ENCODE measurements at places on chromosomes 6 and 20.

DNA sequence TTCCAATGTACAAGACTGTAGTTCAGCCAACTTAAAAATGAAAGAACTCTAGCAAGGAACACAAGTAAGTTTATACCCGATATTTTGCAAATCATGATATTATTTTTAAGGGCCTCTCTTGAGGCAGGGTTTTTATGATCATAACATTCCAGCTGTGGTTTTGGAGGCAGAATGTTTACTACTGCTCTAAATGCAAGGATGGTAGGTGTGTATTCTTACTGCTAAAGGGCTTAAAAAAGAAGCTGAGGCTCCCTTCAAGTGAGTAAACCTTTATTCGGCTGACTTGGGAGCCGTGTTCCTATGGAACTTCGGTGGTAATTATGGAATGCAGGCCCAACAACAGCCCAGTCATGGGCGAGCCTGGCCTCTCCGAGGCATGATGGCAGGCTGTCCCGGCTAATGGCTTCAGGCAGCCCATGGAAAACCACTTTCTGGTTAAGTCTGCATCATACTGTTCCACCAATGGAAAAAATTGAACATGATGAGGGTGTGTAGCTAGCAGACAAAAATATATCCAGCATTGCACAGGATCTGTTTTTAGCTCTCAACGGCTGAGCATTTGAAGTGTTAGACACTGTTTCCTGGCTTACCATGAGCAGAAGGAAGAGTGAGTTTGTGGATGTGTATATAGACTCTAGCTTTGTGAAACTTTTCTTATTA, 111.5 kb downstream of the TIAM2 start:
- no peak for DNase-seq

- no peak for DNase-seq
Measured at GRCh38 chr20:25246182-25246999, 1.5 kb upstream of the PYGB start.

- no peak for DNase-seq
Measured at GRCh38 chr6:41850861-41851260, 44.3 kb downstream of the USP49 start.

- DNase-seq: no peak
Measured at GRCh38 chr20:46347841-46348803, 39.8 kb upstream of the CDH22 start.

- DNase-seq: no peak
Measured at GRCh38 chr6:41675176-41675775, 37.0 kb downstream of the MDFI start.

DNA sequence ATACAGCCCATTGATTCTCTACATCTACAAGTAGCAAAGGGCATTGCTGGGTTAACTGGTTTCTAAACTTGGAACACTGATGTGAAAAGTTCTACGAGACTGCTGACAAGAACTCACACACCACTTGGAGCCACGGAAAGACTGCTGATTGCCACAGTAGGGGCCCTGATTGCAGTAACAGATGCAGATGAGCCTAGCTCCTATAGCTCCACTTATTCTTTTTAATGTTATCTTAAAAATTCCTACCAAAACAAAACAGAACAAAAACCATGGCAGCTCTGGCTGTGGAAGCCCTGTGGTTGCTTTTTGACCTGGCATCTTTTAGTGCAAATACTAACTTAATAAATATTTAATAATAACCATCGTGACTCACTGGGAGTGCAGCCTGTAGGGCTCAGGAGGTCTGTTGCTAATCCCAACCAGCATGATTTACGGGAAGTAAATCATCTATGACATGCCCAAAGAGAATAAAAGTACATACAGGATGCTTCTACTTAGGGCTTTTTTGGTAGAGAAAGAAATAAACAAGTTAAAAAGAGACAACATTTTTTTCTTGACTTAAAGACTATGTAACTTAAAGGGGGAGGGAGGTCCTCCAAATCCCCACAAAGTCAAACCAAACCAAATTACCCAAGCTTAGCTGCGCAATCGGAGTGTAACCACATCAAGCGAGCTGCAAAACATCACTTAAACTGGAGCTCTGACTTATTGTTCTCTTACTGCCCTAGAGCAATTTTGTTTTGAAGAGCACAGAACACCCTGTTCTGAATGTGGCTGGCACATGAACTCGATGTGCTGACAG, 87.2 kb downstream of the FKBP5 start:
- DNase-seq: no peak

- no peak for DNase-seq
Measured at GRCh38 chr20:43938932-43939761, 24.5 kb downstream of the TOX2 start.

Measured in GM19239 (cell line).